ENCODE measurements at places on chromosomes 3 and 15. TPM values are rescaled to one million over a fixed set of nuclear protein-coding genes. Genes with fewer than 3 reads are reported as not detected.

UQCRC1 gene
- total RNA-seq = 184 TPM

C3orf20 gene
- total RNA-seq = 0.22 TPM

ROBO2 gene
- total RNA-seq = 132 TPM

XYLB gene
- 9.3 TPM for total RNA-seq

FEZF2 gene
- total RNA-seq = 14.3 TPM

TTC14 gene
- 114 TPM for total RNA-seq

CEMIP gene
- 4.0 TPM for total RNA-seq

OR4F6 gene
- total RNA-seq = not detected

CEP19 gene
- total RNA-seq = 7.4 TPM

CYP8B1 gene
- total RNA-seq = not detected

P2RY12 gene
- 3.0 TPM for total RNA-seq

FMN1 gene
- total RNA-seq = 67.1 TPM

XCR1 gene
- not detected for total RNA-seq

GABRG3 gene
- total RNA-seq = 17.8 TPM

CACNA1D gene
- total RNA-seq = 25.9 TPM

GPR149 gene
- 3.8 TPM for total RNA-seq

PLCB2 gene
- total RNA-seq = 9.7 TPM

FSIP1 gene
- total RNA-seq = 4.3 TPM

ZNF502 gene
- 22.1 TPM for total RNA-seq

ADGRG7 gene
- total RNA-seq = 0.22 TPM

WDR82 gene
- 104 TPM for total RNA-seq

NEK10 gene
- total RNA-seq = 6.2 TPM

AHSG gene
- not detected for total RNA-seq

OIP5 gene
- total RNA-seq = 4.6 TPM

TMEM108 gene
- 16.1 TPM for total RNA-seq

CYP19A1 gene
- 0.33 TPM for total RNA-seq

MESP2 gene
- total RNA-seq = 2.8 TPM

OXTR gene
- 1.4 TPM for total RNA-seq

CDAN1 gene
- 22.0 TPM for total RNA-seq
